ENCODE measurements at places on chromosomes 5 and 9.

- no peak for DNase-seq
Measured at GRCh38 chr9:92047500-92047899, 67.7 kb downstream of the SPTLC1 start.

DNA sequence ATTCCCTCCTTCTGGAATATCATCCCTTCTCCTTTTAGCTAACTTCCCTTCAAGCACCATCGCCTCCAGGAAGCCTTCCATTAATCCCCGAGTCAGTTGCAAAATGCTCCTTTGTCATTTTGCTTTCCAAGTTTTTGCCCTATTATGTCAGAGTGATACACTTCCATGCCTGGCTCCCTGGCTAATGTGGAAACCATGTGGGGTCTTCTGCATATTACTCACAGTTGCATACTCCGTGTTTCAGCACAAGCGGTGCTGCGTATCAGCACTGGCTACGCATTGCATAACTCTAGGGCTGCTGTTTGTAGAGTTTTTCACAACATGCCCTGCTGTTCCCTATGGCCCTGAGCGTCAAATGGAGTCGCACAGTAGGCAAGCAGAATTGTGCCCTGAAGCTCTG is 1.9 kb downstream of the TEX53 start:
- no peak for DNase-seq

- DNase-seq = no peak
Measured at GRCh38 chr9:8366161-8366926, 566.8 kb upstream of the DMAC1 start.

DNA sequence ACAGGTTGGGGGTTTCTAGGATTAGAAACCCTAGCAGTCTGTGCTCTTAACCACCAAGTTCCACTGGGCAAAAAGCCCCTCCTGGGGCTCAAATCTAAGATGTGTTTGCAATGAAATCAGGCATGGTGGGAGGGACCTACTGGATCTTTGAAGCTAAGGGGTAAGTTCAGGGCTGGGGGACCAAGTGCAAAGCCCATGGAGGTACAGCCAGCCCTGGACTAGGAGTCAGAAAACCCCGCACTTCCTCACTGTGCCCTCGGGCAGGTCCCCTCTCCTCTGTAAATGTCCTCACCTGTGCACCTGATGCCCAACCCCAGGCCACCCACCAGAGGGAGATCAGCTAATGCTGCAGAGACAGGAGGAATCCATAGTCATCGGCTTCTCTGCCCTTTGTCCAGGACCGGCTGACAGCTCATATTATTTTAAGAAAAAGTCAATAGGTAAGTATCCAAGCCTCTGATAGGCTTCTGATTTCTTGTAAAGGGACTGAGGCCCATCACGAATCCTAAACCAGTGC is 138.3 kb downstream of the PAX5 start:
- DNase-seq = no peak

DNA sequence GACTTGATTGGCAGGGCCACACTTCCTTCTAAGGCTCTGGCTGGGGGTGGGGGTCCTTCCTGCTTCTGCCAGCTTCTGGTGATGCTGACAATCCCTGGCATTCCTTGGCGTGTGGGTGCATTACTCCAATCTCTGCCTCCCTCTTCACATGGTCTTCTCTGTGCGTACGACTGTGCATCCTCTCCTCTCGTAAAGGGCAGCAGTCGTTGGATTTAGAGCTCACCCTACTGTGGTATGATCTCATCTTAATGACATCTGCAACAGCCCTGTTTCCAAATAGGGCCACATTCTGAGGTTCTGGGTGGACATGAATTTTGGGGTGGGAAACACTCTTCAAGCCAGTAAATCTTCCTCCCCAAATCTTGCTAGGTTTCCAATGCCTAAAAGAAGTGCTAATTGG is 36.8 kb downstream of the ROPN1L start:
- no peak for DNase-seq

- no peak for DNase-seq
Measured at GRCh38 chr5:67028941-67029340, 167.7 kb downstream of the CD180 start.

GRCh38 chr5:138109463-138110265 is 25.8 kb downstream of the WNT8A start:
- DNase-seq = no peak

GRCh38 chr5:6875376-6875775 is 162.1 kb downstream of the TENT4A start:
- DNase-seq = no peak

DNA sequence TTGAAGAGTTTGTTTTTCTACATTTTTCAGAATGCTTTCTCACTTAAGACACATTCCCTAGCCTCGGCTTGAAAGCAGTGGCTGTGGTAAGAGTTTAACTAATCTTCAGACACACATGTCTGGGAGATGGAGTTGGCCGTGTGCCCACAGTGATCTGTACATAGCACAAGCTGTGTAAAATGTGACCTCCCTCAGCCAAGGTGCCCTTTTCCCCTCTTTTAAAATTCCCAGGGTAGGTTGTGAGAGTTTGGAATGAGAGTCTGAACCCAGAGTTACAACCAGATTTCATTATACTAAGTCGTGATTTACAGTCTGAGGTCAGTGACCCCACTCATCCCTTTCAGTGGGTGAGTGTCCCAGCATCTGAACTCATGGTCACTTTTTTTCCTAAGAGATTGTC is 230.4 kb downstream of the DOCK8 start:
- no peak for DNase-seq

DNA sequence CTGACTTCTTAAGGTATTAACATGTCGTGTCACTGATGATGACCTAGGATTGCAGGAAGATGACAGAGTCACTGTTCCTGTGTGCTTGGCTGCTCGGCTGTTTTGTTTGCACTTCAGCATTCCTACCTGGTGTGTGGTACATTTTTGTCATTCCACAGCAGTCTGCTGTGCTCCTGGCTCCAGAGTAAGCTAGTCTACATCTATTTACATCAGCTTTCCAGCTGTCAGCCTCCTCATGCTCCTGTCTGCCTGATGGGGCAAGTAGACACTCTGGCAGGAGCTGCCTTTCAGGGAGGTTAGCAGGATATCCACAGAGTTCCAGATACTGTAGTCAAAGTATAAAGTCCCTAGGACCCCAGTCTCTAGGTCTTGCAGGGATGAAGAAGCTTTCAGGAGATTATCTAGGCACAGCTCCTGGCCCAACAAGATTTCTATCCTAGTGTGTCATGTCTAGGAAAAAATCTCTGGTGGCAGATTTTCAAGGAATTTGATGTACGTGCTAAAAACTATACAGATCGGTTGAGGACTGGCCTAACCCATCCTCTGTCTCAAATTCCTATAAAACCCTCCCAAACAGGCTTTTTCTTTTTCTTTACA is 28.4 kb downstream of the RUSC2 start:
- no peak for DNase-seq

DNA sequence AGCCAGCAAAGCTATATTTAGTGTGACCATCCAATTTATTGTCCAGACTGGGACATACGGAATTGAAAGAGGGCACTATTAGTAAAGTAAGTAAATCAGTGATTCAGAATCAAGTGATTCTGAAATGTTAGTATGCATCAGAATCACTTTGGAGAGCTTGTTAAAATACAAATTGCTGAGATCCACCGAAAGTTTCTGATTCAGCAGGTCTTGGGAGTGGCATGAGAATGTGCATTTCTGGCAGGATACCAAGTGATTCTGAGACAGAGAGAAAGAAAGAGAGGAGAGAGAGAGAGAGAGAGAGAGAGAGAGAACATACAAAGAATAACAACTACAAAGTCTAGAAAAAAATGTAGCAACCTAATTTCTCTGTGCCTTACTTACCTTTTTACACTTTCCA is 65.4 kb upstream of the ASTN2 start:
- no peak for DNase-seq

GRCh38 chr5:59819806-59820205 is 73.7 kb downstream of the PDE4D start:
- no peak for DNase-seq

DNA sequence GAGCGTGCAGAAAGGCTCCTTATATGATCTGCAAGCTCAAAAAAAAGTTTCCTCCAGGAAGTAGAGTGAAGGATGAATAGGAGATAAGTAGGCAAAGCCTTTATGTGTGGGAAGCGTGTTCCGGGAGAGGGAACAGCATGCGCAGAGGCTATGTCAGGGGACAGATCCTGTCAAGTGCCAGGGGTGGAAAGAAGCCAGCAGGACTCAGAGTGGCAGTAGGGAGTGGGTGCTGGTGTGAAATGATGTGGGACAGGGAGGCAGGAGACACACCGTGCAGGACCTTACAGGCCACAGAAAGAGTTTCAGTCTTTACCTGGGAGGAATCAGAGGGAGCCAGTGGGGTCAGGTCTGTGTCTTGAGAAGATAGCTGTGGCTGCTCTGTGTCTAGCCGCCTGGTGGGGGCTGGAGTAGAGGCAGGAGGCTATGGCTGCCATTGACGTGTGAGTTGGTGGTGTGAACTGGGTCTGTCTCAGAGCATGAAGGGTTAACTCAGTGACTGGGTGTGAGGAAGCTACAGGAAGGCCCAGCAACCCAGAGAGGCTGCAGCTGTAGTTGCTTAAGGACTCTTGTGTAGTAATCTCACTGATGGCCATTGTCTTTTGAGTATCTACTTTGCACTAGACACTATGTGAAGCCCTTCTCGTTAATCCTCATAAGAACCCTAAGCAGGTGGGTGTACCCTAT is 71.3 kb downstream of the PPARGC1B start:
- DNase-seq = no peak

DNA sequence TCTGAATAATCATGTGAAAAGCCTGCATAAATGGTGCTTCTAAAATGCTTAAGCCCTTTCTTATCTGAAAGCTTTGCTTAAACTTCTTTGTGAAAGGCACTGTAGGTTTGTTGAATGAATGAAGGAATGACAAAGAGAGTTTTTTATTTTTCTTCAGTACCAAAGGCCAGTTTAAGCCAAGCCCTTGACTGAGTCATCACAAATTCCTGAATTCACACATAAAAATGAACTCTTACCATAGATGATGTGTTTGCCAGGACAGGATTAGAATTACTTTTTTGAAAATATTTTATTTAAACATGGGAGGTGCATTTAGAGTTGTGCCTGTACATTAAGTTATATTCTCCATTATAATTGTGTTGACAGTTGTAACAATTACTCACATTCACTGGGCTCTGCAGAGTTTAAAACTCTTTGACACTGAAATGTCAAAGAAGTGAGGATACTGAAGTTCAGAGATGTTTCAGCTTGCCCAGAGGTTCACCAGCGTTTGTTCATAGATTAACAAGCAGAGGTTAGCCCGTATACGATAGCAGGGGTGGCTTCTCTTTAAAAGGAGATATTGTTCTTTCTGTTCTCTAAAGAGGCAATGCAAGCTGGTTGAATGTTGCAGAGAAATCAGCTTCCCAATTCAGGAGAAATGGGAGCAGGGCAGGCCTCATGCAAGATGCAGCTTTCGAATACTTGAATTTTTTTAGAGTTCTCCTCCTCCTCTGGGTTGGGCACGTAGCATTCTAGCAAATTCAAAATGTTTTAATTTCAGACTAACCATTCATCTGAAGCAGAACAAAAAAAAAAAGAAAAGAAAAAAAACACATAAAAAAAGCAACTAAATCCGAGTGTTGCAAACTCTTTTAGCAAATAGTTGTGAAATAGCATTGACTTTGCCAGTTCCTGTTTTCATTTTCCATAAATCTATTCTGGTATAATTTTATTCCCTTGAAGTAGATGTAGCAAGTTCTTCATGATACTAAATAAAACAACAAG is 358.7 kb upstream of the KLF4 start:
- no peak for DNase-seq

GRCh38 chr9:38062498-38063362 is 6.3 kb downstream of the SHB start:
- DNase-seq = no peak

DNA sequence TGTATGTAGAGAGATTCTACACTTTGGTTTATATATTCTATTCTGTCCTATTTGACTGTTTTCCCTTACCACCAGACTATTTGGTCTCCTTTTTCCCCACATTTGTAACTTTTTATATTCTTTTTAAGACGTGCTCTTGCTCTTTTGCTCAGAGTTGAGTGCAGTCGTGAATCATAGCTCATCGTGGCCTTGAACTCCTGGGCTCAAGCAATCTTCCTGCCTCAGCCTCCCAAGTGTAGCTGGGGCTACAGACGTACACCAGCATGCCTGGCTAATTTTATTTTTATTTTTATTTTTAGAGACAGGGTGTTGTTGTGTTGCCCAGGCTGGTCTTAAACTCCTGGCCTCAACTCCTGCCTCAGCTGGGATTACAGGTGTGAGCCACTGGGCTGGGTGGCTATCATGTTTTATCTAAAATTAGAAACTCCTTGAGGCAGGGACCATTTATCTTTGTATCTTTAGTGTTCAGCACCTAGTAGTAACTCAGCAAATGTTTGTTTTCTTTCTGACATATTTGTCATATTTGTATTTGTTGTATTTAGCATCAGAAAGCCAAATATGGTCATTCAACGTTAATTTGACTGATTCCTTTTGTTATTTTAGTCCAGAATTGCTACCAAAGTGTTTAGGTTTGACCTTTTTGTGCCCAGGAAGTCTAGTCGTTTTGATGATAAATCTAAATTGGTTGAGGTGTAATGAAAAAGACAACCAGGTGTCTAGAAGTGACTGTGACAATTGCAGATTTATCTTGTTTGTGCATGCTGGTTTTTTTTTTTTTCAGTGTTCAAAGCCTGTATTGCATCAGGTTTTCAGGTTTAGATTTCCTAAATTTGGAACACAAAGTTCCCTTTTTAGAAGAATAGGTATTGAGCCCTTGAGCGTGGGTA is 44.3 kb downstream of the ERBIN start:
- no peak for DNase-seq

GRCh38 chr5:134464988-134465815 is 53.5 kb upstream of the CDKN2AIPNL start:
- no peak for DNase-seq

GRCh38 chr5:124418390-124418789 is 328.0 kb downstream of the ZNF608 start:
- no peak for DNase-seq

- DNase-seq = no peak
Measured at GRCh38 chr5:55568654-55569512, 34.1 kb upstream of the PLPP1 start.

DNA sequence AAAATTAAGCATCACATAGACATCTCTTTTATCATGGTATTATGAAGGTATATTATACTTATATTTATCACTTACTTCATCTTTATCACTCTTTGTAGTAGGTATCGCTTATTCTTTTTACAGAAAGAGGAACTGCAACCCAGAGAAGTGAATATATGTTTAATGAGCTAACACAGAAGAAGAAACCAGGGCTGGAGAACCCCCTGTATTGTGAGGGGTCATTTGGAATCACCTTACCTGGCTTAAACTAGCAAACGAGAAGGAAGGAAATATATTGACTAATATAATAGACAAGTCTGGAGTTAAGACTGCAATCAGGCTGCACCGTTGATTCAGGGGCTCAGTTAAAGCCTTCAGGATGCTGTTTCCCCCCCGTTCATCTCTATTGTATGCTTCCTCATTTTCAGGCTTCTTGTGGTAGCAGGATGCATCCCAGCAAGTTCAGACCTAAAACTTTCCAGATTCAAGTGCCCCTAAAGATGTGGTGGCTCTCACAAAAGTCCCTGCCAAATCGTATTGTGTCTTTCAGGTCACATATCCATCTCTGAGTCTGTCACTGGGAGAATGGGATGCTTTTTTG is 146.4 kb downstream of the GCNT1 start:
- no peak for DNase-seq

GRCh38 chr5:37771731-37772130 is 68.1 kb downstream of the GDNF start:
- DNase-seq = no peak

- no peak for DNase-seq
Measured at GRCh38 chr5:170252720-170253350, 20.1 kb downstream of the C5orf58 start.

Measured in activated CD4-positive, alpha-beta T cell treated with anti-CD3 and anti-CD28 coated beads, Interleukin-2, amount 50 U/mL, for 48 hours (primary cell).